ENCODE measurements at places on chromosomes 6 and 20.

DNA sequence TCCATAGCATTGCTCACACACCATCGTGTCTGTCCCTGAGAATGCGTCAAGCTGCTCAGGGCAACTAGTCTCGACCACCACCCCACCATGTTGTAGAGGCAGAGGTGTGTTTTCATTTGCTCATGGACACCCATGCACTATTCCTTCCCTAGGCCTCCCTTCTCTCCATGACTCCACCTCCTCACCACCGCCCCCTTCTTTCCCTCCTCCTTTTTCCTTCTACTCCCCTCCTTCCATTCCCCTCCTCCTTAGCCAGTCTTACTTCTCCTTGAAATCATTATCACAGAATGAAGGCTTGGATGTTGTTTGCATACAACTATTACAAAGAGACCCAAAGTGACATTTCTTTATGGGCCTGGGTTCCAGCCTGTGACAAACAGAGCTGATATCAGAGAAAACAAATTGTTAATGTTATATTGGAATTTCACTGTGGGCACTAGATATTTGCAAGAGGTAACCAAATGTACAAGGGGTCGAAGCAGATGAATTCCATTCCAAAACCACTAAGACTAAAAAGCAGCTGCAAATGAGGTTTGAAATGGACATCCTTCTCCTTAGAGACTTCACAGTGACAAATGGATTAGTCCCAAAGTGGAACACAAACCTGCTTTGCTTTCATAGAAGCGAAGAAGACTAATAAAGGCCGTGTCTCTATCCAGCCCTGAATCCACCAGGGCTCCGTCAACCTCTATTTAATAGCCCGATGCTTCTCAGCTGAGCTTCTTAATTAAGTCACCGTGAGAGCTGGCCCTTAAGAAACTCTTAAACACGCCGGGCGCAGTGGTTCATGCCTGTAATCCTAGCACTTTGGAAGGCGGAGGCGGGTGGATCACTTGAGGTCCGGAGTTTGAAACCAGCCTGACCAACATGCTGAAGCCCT, 275.8 kb upstream of the SULF2 start:
- DNase-seq, result no peak

DNA sequence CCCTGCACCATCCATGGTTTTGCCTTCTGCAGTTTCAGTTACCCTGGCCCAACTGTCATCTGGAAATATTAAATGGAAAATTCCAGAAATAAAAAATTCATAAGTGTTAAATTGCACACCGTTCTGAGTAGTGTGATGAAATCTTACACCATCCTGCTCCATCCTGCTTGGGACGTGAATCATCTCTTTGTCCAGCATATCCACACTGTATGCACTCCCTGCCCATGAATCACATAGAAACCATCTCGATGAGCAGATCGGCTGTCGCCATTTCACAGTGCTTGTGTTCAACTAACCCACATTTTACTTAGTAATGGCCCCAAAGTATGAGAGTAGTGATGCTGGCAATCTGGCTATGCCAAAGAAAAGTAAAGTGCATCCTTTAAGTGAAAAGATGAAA, 105.9 kb upstream of the ID4 start:
- no peak for DNase-seq

- DNase-seq, result no peak
These were observed 100.2 kb downstream of the FIG4 start for GRCh38 chr6:109791301-109791700.

- DNase-seq, result no peak
These were observed 368.6 kb upstream of the CDH4 start for GRCh38 chr20:60883496-60883895.

GRCh38 chr6:46526607-46527006, 35.4 kb upstream of the RCAN2 start:
- DNase-seq, result no peak

- no peak for DNase-seq
These were observed 61.9 kb upstream of the HBS1L start for GRCh38 chr6:135116571-135116970.

Measured in activated CD4-positive, alpha-beta memory T cell treated with anti-CD3 and anti-CD28 coated beads for 36 hours (primary cell).